ENCODE measurements at places on chromosomes 12 and 14.
A peak's percentile ranks its signal among the peaks of the same experiment; 100 is the strongest.

DNA sequence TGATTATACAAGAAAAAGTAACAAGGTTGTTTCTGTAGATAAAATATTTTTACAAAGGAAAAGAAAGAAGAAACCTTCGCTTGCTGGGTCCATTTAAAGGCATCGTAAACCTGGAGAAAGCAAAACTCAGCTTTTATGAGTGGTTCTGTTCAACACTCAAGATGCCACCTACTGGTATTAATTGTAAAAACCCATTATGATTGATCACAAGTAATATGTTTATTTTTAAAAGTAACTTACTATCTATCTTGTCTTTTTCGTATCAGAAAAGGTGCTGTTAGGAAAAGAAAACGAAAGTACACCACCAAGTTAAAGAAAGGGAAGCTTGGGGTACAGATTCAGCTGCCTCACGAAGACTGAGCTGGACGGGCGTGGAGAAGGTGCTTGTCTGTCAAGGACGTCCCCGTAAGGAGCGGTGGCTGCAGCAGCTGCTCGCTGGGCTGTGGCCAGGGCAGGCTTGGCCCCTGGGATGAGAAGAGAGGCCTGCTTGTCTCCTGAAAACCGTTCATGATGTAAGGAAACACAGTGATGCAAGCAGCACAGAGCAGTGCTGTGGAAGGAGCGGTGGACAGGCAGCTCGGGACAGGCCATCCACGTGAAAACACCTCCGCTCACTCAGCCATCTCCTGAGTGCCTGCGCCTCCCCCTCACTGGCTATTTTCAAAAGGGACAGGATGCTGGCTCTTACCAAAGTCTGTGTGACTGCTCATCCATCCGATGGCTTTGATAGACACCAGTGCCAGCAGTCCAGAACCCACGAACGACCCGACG, 25.0 kb downstream of the SLC15A4 start:
- no peak for DNase-seq

DNA sequence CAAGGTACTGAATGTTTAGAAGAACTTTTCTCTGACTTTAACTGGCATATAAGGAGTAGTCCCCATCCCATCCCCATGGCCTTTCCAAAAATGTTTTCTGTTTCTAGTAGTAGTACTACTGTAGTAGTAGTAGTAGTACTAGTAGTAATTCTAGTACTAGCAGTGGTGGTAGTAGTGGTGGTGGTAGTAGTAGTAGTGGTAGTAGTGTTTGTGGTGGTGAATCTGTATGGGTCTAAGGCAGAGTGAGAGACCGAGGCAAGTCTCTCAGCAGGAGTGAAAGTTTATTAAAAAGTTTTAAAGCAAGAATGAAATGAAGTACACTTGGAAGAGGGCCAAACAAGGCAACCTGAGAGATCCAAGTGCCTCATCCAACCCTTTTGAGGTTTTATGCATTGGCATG, 58.6 kb downstream of the FOXN4 start:
- DNase-seq = no peak

GRCh38 chr12:8559676-8560075, 19.0 kb upstream of the CLEC4E start:
- no peak for DNase-seq

GRCh38 chr12:23895792-23896218, 53.7 kb downstream of the SOX5 start:
- DNase-seq = no peak

- DNase-seq = no peak
These were observed 141.8 kb upstream of the RASSF8 start for GRCh38 chr12:25816637-25817036.

GRCh38 chr14:67241411-67242167, at the start of gene PALS1:
Gene PALS1 (plus strand): TSS chr14:67241435. CDS start chr14:67279171, 37,736 bp downstream.
- DNase-seq = peak; percentile 11

DNA sequence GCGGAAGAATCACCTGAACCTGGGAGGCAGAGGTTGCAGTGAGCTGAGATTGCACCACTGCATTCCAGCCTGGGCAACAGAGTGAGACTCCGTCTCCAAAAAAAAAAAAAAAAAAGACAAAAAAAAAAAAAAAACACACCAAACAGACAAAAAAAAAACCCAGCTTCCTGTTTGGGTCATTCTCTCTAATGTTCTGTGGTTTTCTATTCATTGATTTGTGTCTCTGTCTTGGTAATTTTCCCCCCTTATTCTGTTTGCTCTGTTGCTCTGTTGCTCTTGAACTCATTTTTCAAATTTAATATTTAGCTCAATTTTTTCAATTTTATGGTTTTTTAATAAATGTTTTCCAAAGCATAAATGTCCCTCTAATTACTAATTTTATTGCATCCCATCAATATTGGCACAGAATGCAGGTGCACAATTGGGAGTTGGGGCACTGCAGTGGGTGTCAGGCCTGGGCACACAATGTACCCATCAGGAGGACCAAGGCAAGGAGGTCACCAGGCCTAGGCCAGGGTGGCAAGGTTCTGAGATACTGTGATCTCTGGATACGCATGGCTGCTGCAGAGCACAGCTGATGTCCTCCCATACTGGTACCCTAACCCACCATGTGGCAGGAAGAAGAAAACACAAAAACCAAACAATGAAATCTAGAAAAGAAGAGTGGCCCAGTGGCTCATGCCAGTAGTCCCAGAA, 8.0 kb upstream of the GNPTAB start:
- DNase-seq = no peak

DNA sequence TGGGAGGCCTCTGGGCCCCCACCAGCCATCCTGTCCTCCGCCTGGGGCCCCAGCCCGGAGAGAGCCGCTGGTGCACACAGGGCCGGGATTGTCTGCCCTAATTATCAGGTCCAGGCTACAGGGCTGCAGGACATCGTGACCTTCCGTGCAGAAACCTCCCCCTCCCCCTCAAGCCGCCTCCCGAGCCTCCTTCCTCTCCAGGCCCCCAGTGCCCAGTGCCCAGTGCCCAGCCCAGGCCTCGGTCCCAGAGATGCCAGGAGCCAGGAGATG, 729 bp upstream of the GAPDH start:
- no peak for DNase-seq

DNA sequence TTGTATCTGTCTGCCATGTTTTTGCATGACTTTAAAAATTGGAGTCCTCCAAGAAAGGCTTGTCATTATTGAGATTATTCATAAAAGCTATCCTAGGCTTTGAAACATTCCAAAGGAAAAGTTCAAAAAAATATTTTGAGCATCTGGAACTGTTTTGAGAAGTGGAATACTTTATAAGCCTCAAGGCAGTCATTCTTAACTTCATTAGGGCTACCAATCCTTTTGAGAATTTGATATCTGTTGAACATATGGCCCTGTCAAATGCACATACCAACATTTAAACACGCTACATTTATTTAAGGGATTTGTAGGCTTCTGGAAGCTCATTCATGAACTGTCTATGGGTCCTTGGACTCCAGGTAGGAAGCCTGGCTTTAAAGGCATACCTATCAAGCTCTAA, 77.0 kb downstream of the TMEM117 start:
- DNase-seq = no peak

GRCh38 chr12:102883204-102883799, 33.7 kb downstream of the PAH start:
- DNase-seq = no peak

DNA sequence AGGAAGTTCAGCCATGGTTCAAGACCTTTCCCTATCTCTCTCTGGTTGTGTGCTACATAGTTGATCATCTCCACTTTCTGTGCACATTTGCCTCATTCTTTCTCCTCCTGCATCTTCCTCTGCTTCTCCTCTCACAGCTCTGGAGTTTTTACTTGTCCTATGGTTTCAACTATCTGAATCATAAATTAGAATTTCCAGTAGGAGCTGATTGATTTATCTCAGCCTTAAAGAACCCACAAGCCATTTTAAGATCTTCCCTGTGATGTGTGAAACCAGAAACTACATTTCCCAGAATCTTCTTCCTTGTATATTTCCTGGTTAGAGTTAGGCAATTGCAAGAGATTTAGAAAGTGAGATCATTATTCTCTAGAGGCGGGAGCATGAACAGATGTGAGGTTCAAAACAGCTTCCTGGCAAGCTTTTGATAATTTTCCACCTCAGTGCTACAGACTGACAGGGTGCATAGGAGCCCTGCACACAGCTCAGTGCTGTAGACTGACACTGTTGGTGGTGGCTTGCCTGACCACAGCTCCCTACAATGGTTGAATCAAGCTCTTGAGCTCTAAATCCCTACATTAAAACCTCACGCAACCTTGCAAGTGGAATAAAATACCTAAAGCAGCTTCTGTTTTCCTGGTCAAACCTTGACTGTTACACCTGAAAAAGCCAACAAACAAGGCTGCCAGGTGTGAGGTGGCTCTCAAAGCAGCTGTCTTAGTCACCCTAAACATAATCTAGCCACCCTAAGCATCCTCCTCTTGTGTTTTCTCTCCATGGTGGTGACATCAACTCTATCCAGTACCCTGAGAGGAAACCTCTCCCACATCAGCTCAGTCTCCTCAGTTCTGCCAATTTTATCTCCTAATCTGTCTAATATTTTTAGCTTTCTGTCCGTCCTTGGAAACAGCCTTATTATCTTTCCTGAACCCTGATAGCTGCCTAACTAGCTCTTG, 21.5 kb upstream of the IFNG start:
- no peak for DNase-seq

DNA sequence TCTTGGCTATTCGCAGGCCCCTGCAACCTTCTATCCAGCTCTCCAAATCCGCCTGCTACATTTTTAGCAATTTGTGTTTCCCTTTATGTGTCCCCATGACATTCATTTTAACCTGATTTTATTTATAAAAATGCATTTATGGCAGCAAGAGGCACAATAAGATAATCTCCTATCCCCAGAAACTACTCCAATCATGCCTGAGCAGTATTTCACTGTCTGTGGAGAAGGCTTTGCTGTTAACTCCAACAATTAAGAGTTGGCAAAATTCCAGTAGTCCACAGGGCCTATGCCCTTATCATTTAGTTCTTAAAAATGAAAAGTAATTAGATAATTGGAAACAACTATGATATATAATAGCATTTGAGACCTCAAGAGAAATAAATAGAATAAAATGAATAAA, 462.4 kb downstream of the TRHDE start:
- DNase-seq = no peak

GRCh38 chr14:92789457-92790089, 4.5 kb upstream of the GOLGA5 start:
- no peak for DNase-seq

GRCh38 chr12:100572184-100572583, 1.3 kb upstream of the GAS2L3 start:
- DNase-seq = no peak

- DNase-seq = no peak
These were observed 133.6 kb downstream of the TTLL5 start for GRCh38 chr14:75794615-75795038.

DNA sequence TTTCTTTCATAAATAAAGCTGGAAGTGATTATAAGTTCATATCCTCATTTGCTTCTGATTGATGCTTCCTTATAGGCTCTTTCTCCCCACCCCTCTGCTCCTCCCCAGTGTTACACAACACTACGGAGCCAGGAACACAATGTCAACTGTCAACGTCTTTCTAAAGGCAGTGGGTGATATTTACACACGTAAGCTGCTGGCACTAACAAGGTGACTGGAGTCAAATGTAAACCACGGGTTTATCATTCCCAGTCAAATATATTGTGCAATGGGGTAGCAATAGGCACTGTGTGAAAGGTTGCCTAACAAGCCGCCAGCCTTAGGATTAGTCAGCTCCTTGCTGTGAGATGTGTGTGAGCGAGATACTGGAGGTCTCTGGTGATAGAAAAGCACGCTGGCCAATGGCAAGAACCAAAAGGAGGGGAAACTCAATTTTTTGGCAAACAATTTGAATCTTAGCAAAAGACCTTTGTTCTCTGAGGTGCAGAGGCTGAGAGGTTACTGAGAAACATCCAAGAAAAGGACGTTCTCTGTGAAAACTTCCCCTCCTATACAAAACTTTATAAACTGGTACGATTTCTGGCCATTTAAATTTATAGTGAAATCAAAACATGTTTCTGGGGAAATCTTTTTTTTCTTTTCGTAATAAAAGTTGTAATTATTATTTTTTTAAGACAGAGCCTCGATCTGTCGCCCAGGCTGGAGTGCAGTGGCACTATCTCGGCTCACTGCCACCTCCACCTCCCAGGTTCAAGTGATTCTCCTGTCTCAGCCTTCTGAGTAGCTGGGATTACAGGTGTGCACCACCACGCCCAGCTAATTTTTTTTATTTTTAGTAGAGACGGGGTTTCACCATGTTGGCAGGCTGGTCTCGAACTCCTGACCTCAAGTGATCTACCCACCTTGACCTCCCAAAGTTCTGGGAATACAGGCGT, 22.3 kb upstream of the HECTD1 start:
- DNase-seq = no peak

- no peak for DNase-seq
These were observed 12.5 kb downstream of the AHNAK2 start for GRCh38 chr14:104965561-104966231.

- DNase-seq = no peak
These were observed 1.4 kb downstream of the KRT5 start for GRCh38 chr12:52518574-52519386.

DNA sequence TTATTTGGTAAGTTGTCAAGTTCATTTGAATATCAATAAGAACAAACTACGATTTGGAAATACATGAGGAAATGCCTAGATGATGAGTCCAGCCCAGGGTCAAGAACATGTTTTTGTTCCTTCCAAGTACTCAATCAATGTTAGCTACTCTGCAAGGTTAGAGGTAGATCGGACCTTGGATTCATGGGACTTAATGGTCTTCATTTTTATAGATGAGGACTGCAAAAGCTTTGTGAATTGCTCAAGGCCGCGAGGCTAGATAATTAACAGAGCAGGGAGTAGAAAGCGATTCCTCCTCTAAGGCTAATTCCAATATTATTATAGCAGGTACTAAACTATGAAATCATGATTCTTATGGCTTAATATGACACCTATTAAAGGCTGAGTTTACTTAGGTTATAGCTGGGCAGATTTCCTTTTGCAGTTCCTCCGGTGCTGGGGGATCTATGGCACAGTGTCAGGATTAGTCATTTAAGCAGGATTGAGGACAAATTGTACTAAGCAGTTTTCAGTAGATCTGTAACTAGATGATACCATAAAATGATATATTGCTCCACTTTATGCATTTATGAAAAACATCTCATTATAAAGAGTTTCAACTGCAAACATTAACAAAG, 19.8 kb downstream of the NR1H4 start:
- no peak for DNase-seq

- no peak for DNase-seq
These were observed 91.8 kb downstream of the PLXNC1 start for GRCh38 chr12:94240171-94240570.

DNA sequence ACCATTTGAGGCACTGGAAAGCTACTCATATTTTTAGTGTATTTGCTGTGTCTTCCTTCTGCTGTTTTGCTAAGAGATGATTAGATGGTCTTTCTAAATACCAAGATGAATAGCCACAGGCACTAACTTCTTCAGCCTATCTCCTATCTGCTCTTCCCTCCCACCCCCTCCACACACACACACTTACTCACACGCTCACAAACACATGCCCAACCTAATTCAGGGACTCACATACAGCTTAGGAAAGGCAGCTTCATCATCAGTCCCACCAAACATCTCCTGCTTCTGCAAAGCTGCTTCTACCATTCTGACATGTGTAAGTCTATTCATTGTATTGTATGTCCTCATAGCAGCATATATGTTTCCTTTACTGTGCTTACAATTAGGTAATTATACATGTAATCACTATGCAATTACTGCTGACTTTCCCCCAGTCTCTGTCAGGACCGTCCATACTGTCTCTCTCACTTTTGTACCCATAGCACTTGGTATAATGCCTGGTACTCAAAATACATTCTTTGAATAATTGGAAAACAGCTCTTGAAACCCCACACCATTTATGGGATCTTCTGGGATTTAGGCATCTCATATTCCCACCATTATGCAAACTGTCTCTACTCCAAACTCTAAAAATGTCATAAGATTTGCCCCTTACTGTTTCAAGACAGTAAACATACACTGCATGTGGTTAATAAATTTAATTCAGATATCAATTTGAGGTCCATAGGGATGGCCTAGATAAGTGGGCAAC, 83.3 kb upstream of the HIF1A start:
- no peak for DNase-seq
